ENCODE measurements at places on chromosomes 5 and 9. TPM values are rescaled to one million over a fixed set of nuclear protein-coding genes. Genes with fewer than 3 reads are reported as not detected.

Gene PGM5
- total RNA-seq = 150 TPM

DNA sequence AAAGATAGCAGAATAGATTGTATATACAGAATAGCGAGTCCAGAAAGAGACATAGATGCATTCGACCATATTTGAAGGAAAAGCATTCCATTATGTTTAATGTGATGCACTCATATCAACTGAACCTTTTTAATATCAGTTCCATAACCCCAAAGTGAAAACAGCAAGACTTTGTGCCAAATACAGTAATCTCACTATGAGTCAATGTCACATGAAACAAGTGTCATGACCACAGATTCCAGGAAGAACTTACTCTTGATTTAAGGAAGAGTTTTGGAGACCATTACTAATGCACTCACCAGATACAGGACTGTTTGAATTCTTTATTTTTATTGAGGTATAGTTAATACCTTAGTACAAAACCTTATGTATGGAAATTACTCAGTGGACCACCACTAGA is 220.5 kb downstream of the SH3GL2 start:
- no peak for DNase-seq

- DNase-seq = no peak
Observed at GRCh38 chr9:16368237-16369087, 502.0 kb downstream of the BNC2 start.

Gene USP20
- total RNA-seq = 11.6 TPM

GRCh38 chr5:56099346-56099745 is 104.6 kb upstream of the IL6ST start:
- no peak for DNase-seq

Data from left ventricle myocardium superior (tissue), 1 donor.